ENCODE measurements at places on chromosomes 2 and 18.

DNA sequence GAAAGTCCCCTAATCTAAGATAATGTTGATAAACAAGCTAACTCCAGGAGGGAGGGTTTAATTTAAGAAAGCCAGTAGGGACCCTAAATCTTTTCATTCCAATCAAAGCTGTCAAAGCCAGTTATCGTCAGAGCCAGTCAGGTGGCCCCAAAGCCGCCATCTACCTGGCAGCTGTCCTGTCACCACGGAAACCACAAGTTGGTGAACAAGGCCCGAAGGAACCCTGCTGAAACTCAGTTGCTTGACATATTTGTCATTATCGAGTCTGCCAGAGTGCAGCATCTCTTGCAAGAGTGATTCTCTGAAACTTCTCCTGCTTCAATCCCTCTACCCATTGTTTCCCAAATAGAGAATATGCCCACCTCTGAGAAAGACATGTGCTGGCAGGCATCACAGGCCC, 30.8 kb upstream of the POLE4 start:
- DNase-seq: no peak

GRCh38 chr18:55381277-55381676, 206.7 kb downstream of the TCF4 start:
- peak; percentile 98 for DNase-seq

- no peak for DNase-seq
These were observed 287.0 kb downstream of the ICOS start for GRCh38 chr2:204223544-204223943.

DNA sequence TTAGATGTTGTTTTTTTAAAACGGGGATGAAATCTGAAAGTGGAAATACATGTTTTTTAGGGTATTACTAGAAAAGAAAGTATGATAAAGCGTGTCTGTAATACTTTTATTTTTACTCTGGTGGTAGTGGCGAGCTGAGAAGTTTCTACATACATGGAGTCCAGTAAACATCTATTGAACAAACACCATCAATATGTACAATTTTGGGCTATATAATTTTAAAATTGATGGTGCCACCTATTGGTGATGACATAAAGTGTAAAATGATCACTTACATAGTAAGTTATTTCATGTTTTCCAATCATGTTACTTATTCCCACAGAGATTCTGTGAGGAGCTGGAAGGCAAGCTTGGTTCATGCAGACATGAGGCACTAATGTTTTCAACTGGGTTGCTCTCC, 31.5 kb upstream of the NFE2L2 start:
- DNase-seq: peak; percentile 30

- peak; percentile 71 for DNase-seq
These were observed 22.1 kb downstream of the SRD5A2 start for GRCh38 chr2:31558401-31559295.

DNA sequence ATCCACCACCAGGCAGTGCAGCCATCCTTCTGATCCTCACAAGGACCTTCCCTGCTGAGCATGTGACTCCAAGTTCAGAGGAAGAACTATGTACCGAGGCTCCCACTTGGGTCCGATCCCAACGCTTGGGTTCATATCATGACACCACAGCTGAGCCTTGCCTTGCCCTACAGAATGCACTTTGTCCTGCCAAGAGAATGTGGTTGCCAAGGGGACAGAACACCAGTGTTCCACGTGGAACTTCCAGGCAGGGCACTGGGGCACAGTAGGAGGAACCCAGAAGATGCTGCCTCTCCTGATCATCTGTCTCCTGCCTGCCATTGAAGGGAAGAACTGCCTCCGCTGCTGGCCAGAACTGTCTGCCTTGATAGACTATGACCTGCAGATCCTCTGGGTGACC, at the start of gene TEX51:
TSS of gene TEX51 (plus strand) at position 255 of the 400 bp plus-strand sequence. CDS start at position 284, 29 bp downstream.
- no peak for DNase-seq

DNA sequence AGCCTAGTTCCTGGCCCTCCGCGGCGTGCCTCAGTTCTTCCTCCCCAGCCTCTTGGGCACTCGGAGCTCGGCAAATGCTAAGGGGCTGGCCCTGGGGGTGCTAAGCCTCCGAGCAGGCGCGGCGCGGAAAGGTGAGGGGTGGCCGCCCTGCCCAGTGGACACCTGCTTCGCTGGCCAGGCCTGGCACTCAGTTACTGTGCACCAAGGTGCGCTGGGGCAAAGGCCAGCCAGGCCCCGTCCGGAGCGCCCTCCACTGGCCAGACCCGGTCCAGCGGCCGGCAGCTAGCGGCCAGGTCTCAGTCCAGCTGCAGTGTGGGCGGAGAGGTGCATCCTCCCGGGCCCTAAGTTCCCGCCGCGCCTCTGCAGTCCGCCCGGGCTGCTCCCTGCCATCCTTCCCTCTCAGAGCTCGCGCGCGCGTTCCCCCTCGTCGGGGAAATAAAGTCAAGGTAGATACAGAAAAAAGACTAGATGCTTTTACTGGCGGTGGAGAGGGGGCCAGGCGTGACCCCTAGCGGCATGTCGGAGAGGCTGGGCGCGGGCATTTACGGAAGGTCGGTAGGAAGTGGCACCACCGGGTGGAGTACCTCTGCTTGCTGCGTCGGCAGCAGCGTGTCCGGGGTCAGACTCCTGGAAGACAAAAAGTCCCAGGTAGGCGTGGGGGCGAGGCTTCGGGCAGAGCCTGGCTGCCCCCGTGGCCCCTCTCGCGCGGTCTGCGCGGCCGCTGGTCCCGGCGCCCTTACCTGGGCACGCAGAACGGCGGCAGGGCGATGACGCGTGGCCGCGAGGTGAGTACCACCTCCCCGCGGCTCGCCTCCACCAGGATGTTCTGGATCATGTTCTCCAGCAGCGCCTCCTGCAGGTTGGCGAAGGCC, 9.4 kb upstream of the CRYBA2 start:
- no peak for DNase-seq

DNA sequence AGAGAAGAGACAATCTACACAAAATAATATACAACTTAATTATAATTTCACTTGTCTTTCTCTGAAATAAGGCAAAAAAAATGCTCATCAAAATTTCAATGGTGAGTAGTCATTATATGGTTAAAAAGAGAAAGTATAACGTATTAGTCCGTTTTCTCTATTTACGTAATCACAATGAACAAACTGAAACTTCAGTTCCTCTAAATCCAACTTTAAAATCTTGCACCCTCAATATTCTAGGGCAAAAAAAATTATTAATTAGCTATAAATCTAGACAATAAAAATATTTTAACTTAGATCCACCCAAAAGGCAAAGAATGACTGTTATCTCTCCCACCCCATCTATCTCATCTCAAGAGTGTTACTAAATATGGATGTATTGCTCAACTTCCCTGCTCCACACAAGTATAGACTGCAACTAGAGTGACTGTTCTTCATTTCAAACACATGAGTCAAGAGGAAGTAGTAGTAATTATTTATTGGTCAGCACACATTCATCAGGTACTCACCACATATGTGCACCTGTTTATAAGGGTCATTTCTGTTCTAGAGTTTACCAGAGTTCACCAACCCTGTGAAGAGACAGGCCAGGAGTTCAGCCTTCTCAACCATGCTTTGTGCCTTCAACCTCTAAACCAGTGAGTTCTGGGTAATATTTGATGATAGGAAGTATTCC, 36.4 kb downstream of the STK39 start:
- DNase-seq: peak; percentile 88

DNA sequence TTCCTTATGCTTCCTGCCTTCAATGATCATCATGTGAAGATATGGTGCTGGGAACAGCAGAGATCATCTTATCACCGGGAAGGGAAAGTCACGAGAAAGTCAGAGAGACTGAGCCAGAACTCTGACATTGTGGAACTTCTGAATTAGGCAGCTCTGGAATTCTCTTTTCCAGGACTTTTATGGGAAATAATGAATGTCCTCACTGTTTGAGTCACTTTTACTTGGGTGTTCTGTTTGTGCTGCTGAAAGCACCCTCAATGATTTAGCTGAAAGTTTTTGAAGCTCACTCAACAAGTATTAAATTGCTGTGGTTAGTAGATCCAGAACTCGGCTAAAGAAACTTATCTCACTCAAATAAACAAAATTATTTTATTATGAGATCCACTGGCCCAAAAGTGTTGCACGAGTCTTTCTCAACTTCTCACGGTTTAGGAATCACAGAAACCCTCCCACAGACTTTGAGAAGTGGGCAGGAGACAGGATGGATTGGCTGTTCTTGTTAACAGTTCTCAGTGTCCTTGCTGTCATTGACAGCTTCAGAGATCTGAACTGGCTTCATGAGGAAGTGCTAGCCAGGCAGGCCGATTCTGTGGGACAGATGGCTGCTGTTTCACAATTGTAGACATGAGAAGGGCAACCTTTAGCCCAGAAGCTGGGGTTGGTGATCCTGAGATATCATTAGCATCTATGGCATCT, 26.4 kb upstream of the ATRAID start:
- peak; percentile 94 for DNase-seq
